ENCODE measurements at places on chromosomes 2 and 18.

DNA sequence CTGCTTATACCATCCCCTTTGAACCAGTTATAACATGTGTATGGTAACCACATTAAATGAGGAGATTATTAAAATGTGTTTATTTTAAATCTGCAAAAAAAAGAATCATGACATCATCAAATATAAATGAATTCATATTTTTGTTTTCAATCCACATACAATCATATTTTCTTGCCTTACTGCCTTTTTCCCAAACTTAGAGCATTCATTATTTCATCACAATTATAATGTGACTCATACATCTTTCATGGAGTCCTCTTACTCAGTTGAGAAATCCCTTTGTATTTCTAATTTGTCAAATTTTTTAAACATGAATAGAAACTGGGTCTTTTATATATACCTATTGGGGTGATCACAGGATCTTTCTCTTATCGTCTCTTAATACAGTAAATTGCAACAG is 909.6 kb downstream of the DSC3 start:
- no peak for DNase-seq

DNA sequence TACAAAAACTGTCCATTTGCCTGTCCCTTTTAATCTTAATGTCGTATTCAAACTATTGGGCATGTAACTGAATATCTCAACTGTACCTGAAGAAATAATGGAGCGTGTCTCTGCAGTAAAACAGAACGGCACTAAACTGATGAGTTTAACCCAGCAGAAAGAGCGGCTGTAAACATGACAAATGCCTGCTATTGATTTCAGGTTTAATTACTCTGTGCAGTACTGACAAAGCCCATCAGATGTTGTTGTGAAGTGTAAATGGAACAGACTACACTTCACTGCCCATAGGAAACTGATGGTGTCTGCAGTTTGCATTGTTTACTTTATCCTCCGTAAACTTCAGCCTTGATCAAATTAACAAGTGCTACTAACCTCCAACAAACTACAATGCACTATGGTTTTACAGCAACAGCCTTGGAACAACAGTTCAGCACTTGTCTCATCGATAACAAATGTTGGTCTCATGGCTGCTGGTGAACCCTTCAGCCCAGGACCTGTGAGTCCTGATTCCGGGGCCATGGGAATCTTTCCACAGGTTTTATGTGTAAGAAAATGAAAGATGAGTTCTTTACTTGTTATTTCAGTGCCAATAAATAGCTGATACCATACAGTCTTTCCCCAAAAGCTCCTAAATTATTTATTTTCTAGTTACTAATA is 316.5 kb downstream of the CCDC178 start:
- DNase-seq = no peak

GRCh38 chr2:61018318-61018755 is 282 bp upstream of the PUS10 start:
- no peak for DNase-seq

GRCh38 chr2:104443145-104443544 is 410.8 kb upstream of the POU3F3 start:
- DNase-seq = no peak

GRCh38 chr18:12028674-12029073 is 47.4 kb downstream of the IMPA2 start:
- DNase-seq = no peak

Measured in HepG2 (cell line).